ENCODE measurements at places on chromosomes 7 and 10.
A peak's percentile ranks its signal among the peaks of the same experiment; 100 is the strongest.

DNA sequence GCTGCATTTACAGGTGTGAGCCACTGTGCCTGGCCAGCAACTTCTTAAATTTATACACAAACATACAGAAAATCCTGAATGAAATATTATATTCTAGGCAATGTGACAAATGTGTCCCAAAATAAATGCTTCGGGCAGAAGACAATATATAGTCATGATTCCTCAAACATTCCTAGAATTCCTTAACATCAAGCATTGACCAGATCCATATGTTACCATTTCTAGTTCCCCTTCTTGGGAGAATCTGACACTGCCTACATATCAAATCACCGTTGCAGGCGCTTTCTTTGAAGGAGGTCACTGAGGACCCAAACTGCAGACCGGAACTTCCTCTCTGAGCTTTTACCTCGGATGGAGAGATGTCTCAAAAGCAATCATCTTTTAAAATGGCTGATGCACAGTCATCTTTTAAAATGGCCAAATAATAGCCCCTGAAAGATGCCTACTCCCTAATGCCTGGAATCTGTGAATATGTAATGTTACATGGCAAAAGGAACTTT is 323.5 kb downstream of the PHF14 start:
- H3K4me1 ChIP-seq, result no peaks in the 10 kb centered on the region
- H3K27me3 ChIP-seq, result peaks cover 3% of the 10 kb centered on the region
- H3K27ac ChIP-seq, result peak overlapping the region; percentile 68
- no peaks in the 10 kb centered on the region for H3K36me3 ChIP-seq
- no peak for DNase-seq
- no peak overlapping the region for H3K4me3 ChIP-seq

GRCh38 chr10:22685926-22686325 is 28.5 kb downstream of the PIP4K2A start:
- H3K4me3 ChIP-seq, result no peak overlapping the region
- no peak overlapping the region for H3K27ac ChIP-seq
- no peaks in the 10 kb centered on the region for H3K27me3 ChIP-seq

- H3K27me3 ChIP-seq, result peaks cover 6% of the 10 kb centered on the region
- no peaks in the 10 kb centered on the region for H3K36me3 ChIP-seq
- H3K27ac ChIP-seq, result no peak overlapping the region
- no peak for DNase-seq
- no peak overlapping the region for H3K4me3 ChIP-seq
These were observed 200.7 kb upstream of the ZMIZ1 start for GRCh38 chr10:78868048-78868447.

DNA sequence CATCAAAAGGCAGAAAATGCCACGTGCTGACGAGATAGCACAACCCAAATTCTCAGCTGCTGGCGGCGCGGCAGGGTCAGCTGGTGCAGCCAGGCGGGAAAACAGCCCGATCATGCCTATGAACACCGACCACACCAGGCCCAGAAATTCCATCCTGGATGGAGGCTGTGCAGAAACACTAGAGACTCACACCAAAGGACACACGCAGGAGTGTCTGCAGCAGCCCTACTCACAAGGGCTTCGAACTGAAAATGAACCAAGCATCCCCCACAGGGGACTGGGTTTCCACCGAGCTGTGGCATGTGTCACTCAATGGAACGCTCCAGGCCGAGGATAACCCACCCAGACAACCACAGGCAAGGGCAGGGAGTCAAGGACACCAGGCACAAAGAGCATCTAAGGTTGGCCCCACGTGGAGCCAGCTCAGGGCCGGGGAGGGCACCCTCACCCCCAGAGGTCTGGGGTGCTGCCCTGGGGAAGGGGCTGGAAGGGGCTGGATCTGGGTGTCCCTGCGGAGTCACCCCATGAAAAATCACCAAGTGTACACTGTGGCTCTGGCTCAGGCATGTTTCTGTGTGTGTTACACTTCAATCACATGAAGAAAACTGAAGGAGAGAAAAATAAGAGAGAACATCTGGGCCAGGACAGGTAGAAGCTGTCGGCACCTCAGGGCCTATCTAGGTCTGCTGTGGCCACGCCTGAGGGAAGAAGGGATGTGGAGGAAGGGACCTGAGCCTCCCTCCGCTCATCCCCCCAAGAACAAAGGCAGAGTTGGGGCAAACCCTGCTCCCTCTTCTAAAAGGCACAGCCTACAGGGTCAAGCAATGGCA is 33.0 kb downstream of the RASGEF1A start:
- H3K27ac ChIP-seq, result peak overlapping the region; percentile 71
- peaks cover 71% of the 10 kb centered on the region for H3K27me3 ChIP-seq

DNA sequence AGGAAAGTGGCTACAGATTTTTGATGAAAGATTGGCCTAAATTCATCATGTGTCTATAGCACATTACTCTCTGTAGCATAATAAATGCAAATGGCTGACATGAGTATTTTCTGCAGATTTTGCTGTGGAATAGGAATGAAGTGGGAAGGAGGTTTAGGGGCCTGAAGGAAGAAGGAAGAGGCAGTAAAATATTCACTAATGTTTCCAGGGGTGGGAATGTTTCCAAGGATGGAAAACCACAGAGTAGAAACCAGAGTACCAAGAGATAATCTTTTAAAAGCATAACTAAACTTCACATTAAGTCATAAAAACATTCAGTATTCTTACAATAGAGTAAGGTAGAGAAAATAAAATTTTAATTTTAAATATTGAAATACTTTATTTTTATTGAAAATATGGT is 267.8 kb downstream of the BICC1 start:
- no peaks in the 10 kb centered on the region for H3K36me3 ChIP-seq
- peaks cover 35% of the 10 kb centered on the region for H3K4me1 ChIP-seq
- no peak for DNase-seq
- no peak overlapping the region for H3K4me3 ChIP-seq
- peaks cover 6% of the 10 kb centered on the region for H3K27me3 ChIP-seq

- no peak overlapping the region for H3K27ac ChIP-seq
- DNase-seq, result no peak
- peaks cover 3% of the 10 kb centered on the region for H3K4me1 ChIP-seq
- no peaks in the 10 kb centered on the region for H3K36me3 ChIP-seq
- no peak overlapping the region for H3K4me3 ChIP-seq
These were observed 513.0 kb upstream of the AKR1E2 start for GRCh38 chr10:4313051-4313450.

DNA sequence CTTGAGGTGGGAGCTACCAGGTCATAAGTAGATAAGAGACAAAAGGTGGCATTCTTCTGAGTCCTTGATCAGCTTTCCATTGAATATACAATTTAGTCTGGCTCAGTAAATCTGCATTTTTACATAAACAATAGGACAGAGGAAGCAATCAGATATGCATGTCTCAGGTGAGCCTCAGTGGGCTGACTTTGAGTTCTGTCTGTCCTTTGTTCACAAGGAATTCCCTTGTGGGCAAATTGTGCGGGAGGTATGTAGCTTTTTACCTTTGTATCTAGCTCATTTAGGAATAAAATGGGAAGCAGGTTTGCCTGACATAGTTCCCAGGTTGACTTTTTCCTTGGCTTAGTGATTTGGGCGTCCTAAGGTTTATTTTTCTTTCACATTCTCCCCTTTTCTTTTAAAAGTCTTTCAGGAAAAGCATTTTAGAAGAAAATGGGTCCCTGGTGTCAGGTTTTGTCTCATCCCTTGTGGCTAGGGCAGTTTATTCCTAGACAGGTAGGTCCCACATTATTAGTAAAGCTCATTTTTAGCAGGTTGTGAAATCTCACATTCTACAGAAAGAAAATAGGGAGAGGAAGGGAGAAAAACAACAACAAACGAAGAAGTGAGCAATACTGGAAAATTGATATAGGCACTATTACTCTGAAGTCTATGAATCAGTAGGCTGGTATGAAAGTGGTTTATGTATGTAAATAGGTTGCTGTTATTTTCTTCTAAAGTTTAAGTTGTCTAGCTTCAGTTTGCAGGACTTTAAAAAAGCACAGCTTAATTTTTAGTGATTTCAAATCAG is 16.5 kb downstream of the SPAM1 start:
- no peak for DNase-seq
- H3K27me3 ChIP-seq, result peaks cover 3% of the 10 kb centered on the region
- H3K36me3 ChIP-seq, result no peaks in the 10 kb centered on the region
- H3K4me1 ChIP-seq, result peaks cover 6% of the 10 kb centered on the region

DNA sequence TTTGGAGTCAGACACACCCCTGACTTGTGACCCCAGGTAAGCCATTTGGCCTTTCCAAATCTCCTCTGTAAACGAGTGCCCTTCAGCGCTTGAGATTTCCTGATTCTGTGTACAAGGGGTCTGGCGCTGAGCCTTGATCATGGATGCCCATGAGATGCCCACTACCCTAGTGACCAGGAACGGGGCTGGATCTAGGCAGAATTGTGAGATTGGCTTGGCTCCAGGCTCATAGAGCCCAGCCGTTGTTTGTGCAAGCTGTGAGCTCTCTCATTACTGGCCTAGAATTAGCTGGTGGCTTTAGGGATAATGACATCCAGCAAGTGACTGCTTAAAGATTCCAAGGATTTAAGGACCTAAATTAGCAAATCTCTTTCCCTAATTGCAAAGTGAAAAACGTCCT is 84.9 kb downstream of the CAMK1D start:
- peaks cover 32% of the 10 kb centered on the region for H3K4me1 ChIP-seq
- H3K27ac ChIP-seq, result no peak overlapping the region
- no peak overlapping the region for H3K4me3 ChIP-seq
- peaks cover 27% of the 10 kb centered on the region for H3K27me3 ChIP-seq
- DNase-seq, result no peak

DNA sequence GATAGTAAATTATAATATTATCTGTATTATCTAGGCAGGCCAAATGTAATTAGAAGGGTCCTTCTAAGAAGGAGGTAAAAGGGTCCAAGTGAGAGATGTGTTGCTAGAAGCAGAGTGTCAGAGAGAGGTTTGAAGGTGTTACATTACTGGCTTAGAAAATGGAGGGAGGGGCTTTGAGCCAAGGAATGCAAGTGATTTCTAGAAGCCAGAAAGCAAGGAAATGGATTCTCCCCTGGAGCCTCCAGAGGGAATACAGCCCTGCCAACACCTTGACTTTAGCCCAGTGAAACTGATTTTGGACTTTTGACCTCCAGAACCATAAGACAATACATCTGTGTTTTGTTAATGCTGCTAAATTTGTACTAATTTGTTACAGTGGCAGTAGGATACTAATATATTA is 97.9 kb upstream of the IL6 start:
- no peak overlapping the region for H3K4me3 ChIP-seq
- H3K27ac ChIP-seq, result no peak overlapping the region
- no peaks in the 10 kb centered on the region for H3K36me3 ChIP-seq

Measured in nephron progenitor cell (in vitro differentiated cells).